H1 (cell line): ENCODE measurements at places on chromosomes 4 and X.

DNA sequence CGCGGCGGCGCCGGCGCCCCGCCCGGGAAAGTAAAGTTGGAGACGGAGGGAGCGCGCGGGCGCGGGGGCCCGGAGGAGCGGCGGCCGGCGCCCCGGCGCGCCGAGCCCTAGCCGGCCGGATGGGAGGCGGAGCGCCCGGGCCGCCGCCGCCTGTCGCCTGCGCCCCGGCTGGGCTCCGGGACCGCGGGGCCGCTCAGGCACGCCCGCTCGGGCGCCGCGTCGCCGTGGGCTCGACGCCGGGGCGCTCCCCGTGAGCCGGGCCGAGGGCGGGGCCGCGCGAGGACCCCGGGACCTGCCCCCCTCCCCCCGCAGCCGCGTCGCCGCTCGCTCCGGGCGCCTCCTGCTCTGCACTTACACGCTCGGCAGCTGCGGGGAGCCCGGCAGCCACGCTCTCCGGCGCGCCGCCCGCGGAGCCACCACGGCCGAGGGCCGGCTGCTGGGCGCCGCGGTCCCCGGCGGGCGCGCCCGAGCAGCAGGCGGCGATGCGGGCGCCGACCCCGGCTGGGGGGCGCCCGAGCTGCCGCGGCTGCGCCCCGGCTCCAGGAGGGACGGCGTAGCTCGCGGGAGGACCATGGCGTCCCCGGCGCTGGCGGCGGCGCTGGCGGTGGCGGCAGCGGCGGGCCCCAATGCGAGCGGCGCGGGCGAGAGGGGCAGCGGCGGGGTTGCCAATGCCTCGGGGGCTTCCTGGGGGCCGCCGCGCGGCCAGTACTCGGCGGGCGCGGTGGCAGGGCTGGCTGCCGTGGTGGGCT lies at the start of gene ADRA2C:
ADRA2C (plus strand) TSS at position 350 of the 749 bp plus-strand sequence; CDS start at position 572, 222 bp downstream.
- DNase-seq: no peak

- DNase-seq: no peak
These were observed 64.3 kb upstream of the GPR174 start for GRCh38 chrX:79080141-79080540.

GRCh38 chrX:49053223-49054072 lies 5.4 kb upstream of the CCDC120 start:
- DNase-seq: no peak

GRCh38 chrX:153303276-153304262 lies 18.0 kb downstream of the PNMA6F start:
- no peak for DNase-seq

DNA sequence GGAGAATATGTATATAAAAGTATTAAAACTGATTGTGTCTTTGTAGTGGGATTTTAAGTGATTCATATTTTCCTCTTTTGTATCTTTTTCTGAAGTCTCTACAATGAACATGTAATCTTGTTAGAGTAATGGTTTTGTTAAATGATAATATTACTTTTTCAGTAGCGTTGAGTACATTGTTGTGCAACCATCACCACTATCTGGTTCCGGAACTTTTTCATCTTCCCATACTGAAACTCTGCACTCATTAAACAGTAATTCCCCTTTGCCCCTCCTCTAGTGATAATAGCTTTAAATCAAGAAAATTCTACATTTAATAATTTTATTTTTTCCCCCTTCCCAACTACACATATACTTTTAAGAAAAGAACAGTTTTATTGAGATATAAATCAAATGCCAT lies 23.3 kb downstream of the SHROOM3 start:
- DNase-seq: no peak
